ENCODE measurements at places on chromosomes 13 and 19. TPM values are rescaled to one million over a fixed set of nuclear protein-coding genes. Genes with fewer than 3 reads are reported as not detected.

Gene CYP2F1
- not detected for total RNA-seq

Gene SHISA2
- total RNA-seq: not detected

Gene RNF113B
- not detected for total RNA-seq

Gene ELSPBP1
- total RNA-seq: not detected

Gene DHDH
- 2.1 TPM for total RNA-seq

Gene ZNRF4
- total RNA-seq: not detected

Gene LAIR2
- not detected for total RNA-seq

Gene RETN
- total RNA-seq: 12.4 TPM

Gene GIPC3
- 5.0 TPM for total RNA-seq

Gene REEP6
- total RNA-seq: 2.6 TPM

- no peak for DNase-seq
These were observed 83.5 kb downstream of the FRY start for GRCh38 chr13:32115066-32115465.

- DNase-seq: no peak
These were observed 204.2 kb downstream of the KLF5 start for GRCh38 chr13:73262862-73263627.

GRCh38 chr13:67137044-67137735, 92.9 kb downstream of the PCDH9 start:
- no peak for DNase-seq

- DNase-seq: no peak
These were observed 155.7 kb downstream of the TNFRSF19 start for GRCh38 chr13:23725922-23726321.

DNA sequence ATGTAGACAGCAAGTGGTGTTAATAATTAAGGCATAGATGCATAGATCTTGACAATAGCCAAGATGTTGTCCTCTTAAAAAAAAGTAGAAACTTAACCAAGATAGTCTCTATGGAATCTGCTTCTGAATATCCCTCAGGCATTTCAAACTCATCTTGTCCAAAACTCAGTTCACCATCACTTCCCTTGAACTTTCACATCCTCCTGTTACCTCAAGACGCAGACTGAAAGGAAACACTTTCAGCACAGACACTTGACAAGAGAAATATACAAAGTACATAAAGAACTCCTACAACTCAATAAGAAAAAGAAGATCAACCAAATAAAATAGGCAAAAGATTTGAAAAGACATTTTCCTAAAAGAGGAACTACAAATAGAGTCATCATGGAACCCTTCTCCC, 451.1 kb downstream of the FOXO1 start:
- DNase-seq: no peak

GRCh38 chr19:1223018-1223855, 14.6 kb downstream of the CBARP start:
- no peak for DNase-seq

GRCh38 chr19:41753936-41754529, 1.3 kb upstream of the CEACAM6 start:
- peak; percentile 79 for DNase-seq

GRCh38 chr19:56720281-56720680, 48.7 kb upstream of the ZNF835 start:
- no peak for DNase-seq

DNA sequence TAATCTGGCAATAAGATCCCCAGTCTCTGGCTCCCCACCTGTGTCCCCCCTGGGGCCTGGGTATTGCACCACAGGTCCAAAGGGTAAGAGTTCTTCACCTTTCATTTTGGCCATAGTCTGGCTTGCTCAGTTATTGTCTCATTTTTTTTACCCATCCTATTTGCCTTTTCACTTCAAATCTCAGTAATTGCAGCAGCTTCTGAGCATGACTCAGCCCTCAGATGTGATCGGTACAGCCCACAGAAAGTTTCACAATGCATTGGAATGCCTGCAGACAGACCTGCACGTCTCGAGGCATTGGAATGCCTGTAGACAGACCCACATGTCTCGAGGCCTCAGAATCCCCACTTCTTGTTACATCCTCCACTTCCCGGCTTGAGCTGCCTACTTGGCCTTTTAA, 173.6 kb downstream of the NUFIP1 start:
- DNase-seq: no peak

GRCh38 chr13:50599046-50599445, 244.4 kb downstream of the DLEU7 start:
- DNase-seq: no peak

Data from spleen (tissue), 13 donors.